Fibroblast of skin of right quadriceps (primary cell): ENCODE measurements at places on chromosomes 2 and 18.

- no peak for DNase-seq
Measured at GRCh38 chr2:3512086-3512485, 7.2 kb downstream of the ADI1 start.

GRCh38 chr2:23814963-23815362 is 112.0 kb downstream of the ATAD2B start:
- no peak for DNase-seq

DNA sequence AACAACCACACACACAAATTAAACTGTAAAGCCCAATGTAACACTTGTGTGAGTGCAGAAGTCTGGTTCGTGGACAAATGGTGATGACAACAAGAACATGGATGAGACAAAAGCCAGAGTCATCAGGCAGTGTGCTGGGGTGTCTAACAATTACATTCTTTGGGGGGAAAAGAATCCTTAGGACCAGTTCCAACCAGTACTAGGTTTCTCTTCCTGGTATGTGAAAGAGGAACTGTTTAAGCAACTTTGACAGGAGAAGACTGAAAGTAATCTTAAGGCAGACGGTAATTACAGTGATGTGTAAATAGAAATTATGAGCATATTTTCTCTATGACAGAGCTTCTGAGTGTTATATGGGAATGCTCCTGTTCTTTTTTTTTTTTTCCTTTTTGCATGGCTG is 133.4 kb downstream of the AFF3 start:
- peak; percentile 97 for DNase-seq

GRCh38 chr2:100856732-100857131 is 36.8 kb downstream of the NPAS2 start:
- no peak for DNase-seq

GRCh38 chr2:209147981-209148380 is 275.9 kb upstream of the MAP2 start:
- no peak for DNase-seq

DNA sequence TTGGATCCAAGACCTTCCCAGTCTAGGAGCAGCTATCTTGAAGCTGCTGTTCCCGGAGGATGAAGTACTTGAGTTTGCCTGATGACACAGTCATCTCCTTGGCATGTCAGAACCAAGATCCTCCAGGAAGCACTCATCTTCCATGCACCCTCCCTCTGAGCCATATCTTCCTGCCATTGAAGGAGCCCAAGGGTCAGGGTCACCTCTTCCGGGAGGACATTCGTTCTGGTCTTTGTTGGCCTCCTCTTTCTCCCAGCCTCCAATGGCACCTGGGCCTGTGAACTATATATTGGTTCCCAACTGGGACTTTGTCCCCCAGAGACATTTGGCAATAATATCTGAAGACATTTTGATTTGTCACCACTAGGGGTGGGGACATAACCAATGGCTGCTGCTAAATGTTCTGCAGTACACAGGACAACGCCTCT is 4.2 kb upstream of the MYO7B start:
- DNase-seq = no peak

DNA sequence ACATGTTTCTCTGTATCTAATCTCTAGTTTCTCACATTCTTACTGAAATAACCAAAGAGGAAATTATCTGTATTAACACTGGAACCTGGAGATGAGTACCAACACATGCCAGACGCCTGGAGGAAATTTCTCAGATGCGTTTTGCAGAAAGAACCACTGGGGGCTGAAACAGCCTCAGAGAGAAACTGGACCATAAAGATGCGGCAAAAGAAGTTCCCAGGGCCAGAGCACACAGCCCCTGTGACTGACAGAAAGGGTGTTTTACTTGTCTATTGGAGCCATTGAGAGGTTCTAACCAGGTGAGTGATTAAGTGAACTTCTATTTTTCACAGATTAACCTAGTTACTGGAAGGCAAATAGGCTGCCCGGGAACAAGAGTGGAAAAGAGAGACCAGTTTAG is 103.9 kb downstream of the EVA1A start:
- DNase-seq = no peak

- no peak for DNase-seq
Measured at GRCh38 chr2:88561646-88562388, 65.4 kb downstream of the EIF2AK3 start.

- peak; percentile 17 for DNase-seq
Measured at GRCh38 chr2:16774091-16774490, 108.5 kb upstream of the CYRIA start.

GRCh38 chr2:56231361-56231760 is 47.6 kb downstream of the CCDC85A start:
- DNase-seq = no peak
